ENCODE measurements at places on chromosomes 7 and 10.

GRCh38 chr7:129768614-129769399 lies 157.3 kb downstream of the NRF1 start:
- DNase-seq = no peak

GRCh38 chr7:96792115-96792514 lies 82.5 kb upstream of the SEM1 start:
- DNase-seq = no peak

GRCh38 chr7:42080841-42081586 lies 156.0 kb downstream of the GLI3 start:
- DNase-seq = no peak

- DNase-seq = no peak
Observed at GRCh38 chr7:71860572-71860971, 551.6 kb downstream of the CALN1 start.

DNA sequence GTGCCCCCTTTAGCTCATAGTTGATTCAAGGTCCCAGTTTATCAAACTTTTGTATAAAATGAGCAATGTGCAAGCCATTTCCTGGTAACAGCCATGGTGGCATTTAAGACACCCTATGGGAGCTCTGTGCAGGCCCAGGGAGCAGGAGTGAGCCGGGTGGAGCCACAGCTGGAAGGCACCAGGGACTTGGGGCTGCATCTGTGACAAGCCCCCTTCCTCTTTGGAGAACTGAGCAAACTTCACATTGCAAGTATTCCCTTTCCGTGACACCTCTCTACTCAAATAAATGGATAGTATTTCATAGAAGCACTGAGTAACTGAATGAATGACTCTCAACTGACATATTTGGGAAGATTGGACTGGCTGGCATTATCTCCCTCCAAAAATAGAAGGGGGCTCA lies 558.7 kb upstream of the FOXK1 start:
- DNase-seq = no peak

GRCh38 chr10:21719502-21719901 lies 185.5 kb downstream of the MLLT10 start:
- DNase-seq = no peak

DNA sequence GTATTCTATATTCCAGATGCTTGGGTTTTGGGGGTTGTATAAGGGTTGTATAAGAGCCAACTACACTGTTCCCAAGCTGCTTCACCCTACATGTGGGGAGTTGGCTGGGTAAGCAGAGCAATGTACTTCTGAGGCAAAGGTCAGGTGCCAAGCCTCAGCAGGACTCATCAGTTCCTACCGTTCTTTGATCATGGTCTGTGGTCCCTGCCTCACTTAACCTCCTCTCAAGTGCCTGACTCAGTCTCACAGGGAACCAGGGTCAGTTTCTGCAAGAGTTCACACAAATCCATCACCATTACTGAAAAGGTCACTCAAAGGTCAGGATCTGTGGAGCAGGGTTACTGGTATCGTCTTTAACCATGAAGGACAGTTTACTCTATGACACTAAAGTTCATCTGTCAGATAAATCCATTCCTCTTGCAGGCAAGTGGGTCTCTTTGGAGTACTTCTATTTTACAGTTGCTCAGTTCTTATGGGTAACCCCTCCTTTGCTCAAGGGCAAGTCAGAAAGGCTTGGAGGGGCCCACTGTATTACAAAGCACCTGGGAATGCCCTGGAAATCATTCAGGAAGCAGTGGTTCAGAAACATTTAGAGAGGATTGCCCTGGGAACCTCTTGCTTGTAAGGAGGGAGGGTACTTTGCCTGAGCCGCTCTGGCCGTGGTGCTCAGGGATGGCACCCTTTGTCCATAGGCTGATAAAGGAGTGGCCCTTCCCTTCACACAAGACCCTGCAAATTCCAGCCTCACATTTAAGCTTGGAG lies 184.3 kb upstream of the CDCA7L start:
- no peak for DNase-seq

All from GM04503 (cell line).